Endothelial cell (in vitro differentiated cells): ENCODE measurements at places on chromosomes 5 and 9. TPM values are rescaled to one million over a fixed set of nuclear protein-coding genes. Genes with fewer than 3 reads are reported as not detected.

GRCh38 chr5:53381-54174 lies 38.4 kb upstream of the PLEKHG4B start:
- DNase-seq, result peak; percentile 56

DNA sequence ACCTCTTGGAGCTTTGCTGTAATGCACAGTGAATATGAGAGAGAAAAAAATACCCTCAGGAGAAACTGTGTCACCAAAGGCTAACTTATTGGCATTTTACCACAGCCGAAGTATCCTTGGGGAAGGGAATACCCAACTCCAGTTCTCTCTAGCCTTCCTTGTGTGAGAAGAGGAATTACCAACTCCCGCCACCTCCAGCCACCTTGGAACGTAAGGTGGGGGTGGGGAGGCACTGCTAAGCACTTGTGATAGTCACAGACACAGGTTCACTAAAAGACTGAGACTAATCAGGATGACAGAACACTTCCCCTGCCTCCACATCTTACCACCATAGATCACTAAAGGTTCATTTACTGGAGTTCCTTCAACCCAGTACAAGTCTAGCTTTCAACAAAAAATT lies 102.0 kb upstream of the ADAMTS19 start:
- DNase-seq, result no peak

COL23A1 gene
- 75.2 TPM for total RNA-seq

TOR1B gene
- 22.8 TPM for total RNA-seq

NRARP gene
- 170 TPM for total RNA-seq

FOCAD gene
- total RNA-seq, result 57.2 TPM

DNA sequence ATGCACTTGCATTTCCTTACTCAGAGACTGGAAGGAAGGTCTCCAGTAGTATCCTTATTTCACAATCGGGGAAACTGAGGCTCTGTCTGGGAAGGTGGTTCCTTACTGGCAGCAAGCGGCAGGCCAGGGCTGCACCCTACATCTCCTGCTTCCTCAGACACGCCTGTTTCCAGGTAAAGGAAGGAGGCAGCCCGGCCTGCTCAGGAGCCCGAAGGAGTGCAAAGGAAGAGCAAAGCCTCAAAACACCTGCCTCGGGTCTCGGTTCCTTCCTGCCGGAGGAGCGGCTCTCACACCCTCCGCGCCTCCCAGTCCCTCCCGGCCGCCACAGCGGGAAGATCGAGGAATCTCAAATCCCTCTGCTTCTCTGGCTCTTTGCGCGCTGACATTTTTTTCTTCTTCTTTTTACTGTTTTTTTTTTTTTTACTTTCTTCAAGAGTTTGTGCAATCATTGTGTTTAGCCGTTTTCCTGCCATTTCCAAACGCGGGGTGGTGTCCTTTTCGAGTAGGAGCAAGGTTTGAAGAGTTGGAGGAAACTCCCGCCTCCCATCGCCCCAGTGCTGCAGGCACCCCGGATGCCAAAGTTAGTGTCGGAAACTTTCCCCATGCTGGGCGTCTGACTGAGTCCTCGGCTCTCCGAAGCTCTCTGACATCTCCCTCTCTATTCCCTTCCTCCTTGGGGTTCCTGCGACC lies 1.0 kb downstream of the GGTA1 start:
- DNase-seq, result peak; percentile 34

GRCh38 chr9:76866689-76867088 lies 39.2 kb downstream of the PRUNE2 start:
- no peak for DNase-seq

GRCh38 chr5:89457411-89458331 lies 574.7 kb upstream of the MEF2C start:
- no peak for DNase-seq

GRCh38 chr9:127920794-127921193 lies 4.0 kb upstream of the ST6GALNAC4 start:
- DNase-seq, result no peak

DNA sequence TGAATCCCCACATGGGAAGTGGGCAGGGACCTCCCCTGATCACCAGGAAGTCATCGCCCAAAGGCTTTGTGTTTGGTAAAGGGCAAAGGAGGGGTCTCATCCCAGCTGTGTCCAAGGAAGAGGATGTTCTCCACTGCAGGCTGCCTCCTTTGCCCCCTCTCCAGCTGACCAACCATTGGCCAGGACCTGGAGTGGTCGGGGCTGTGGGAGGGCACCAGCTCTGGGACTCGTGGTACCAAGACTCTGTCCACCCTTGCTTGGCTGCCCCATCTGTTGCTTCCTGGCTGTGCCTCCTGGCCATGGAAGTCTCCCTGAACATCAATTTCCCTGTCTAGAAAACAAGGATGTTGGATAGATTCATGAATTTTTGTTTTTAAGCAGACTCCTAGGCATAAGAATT lies 34.1 kb downstream of the COL15A1 start:
- no peak for DNase-seq

DNA sequence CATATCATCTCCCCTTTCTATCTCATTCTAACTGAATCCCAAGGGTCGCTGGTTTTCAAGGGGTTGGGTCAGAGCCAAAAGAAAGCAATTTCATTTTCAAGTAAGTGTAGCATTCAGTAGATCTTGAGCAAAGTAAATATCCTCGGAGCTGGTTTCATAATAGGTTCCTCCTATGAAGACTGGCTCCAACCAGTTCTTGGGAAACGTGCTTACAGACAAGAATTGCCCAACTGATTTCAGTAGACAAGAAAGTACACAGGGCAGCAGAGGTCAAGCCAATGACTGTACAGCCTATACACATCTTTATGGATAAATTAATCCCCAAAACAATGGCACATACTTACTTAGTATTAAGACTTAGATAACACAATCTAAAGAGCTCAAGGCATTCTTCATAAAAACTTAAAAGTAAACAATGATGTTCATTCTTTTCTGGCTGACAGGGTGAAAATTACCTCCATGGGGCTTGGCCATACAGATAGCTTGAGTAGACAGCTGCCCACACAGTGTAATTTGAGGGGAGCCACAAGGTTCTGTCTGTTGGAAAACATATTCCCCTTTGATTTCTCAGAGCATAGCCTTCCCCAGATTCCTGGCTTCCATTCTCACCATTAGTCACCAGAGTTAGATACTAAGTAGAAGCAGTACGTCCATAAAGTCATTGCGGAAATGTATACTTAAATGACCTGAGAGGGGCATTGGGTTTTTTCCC lies 163.9 kb downstream of the ARRDC3 start:
- DNase-seq, result no peak

DNA sequence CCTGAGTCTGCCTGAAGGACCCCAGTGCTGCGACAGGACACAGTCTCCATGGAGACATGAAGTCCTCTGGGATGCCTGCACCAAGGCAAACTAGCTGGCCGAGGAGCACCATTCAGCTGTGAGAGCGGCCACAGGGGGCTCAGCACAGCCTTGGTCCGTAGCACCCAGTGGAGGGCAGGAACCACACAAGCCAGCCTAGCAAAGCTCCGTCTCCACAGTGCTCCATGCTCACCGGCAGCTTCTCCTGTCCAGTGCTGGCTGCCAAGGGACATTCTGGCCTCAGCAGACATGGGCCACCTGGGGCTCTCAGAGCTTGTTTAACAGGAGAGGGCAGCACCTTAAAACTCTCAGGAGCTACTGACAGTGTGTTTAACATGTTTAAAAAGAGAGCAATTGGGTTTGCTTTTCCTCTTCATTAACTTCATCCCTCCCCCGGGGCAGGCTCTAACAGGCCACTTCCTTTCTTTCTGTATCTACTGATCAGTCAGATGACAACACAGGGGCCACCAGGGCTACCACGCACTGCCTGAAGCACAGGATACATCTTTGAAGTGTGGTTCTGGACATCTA lies 57.0 kb downstream of the SECISBP2 start:
- no peak for DNase-seq

FAM163B gene
- not detected for total RNA-seq

DNA sequence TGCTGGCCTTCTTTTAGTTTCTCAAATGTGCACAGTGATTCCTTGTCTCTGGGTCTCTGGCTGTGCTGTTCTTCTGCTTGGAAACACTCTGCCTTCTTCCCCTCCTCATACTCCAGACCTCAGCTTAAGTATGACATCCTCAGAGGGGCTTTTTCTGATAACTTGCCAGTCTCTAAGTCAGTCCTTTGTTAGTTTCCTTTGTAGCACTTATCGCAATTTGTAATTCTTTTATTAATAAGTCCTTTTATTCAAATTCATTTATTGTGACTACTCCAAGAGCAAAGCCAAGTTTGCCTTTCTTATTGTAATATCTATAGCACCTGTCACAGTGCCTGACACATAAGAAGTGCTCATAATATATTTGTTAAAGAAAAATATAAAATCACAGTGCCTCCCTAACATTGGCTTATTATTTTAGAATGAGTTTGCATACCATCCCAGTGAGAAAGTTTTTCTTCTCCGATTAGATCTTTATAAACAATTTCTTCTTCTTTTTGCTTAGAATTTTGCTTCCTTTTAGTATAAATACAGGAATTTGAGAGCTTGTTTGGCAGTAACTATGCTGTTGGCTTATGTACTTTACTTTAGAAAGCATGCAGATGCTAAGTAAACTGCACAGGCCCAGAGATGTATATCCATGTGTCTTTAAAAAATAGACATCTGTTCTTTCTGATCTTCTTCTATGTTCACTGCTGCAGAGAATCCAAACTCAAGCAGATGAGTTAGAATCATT lies 198.0 kb downstream of the GAS1 start:
- no peak for DNase-seq

DNA sequence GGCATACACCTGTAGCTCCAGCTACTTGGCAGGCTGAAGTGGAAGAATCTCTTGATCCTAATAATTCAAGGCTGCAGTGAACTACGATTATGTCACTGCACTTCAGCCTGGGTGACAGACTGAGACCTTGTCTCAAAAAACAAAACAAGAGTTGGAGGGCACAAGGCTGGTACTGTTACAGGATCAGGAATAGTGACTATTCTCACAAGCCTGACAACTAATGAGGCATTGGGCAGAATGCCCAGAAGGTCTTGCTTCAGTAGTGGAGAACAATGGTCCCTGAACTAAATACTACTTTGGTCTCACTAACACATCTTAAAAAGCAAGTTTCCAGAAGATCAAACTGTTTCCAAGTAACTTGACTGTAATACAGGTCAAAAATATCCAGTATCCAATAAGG lies 182.9 kb upstream of the RFX3 start:
- no peak for DNase-seq

DMRT3 gene
- not detected for total RNA-seq

DNA sequence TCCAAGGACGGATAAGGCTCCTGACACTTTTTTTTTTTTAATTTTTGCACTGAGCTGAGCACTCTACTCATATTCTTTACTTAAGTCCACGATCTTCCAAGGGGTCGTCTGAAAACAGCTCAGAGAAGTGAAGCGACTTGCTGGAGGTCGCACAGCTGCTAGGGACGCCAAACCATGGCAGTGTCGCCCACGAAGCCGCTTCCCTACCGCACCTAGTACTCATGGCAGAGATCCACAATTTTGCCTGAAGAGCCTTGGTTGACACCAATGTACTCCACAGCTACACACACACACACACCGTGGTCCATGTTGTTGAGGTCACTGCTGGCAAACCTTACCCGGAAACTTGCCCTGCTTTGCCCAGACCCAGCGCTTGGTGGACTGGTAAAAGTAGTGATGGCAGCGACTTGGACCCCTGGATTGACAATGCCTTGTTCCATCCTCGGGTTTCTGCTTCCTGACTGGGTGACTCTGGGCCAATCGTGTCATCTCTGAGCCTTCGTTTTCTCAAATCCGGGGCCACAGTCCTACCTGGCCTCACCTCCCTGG lies 521 bp upstream of the SLIT3 start:
- DNase-seq, result no peak

GRCh38 chr5:171755354-171755821 lies 30.2 kb upstream of the SMIM23 start:
- no peak for DNase-seq
